ENCODE measurements at places on chromosomes 12 and 14. TPM values are rescaled to one million over a fixed set of nuclear protein-coding genes. Genes with fewer than 3 reads are reported as not detected.

DNA sequence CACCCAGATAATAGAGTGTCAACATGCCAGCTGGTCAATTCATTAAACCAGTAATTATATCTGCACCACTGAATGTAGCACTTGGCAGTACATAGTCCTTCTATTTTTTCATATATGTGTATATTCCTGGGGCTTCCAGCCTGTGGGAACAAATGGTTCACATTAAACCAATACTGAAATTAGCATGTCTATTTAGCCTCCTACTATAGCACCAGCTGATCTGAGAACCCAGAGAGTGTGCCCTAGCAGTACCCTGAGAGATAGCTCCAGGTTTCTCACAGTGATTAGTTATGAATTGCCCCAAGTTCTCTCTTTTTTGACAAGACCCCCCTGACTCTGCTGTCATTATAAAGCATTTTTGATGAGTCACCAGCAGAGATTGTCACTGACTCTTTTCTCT is 1097.3 kb upstream of the FLRT2 start:
- no peak for DNase-seq

YAF2 gene
- total RNA-seq: 33.6 TPM

DNA sequence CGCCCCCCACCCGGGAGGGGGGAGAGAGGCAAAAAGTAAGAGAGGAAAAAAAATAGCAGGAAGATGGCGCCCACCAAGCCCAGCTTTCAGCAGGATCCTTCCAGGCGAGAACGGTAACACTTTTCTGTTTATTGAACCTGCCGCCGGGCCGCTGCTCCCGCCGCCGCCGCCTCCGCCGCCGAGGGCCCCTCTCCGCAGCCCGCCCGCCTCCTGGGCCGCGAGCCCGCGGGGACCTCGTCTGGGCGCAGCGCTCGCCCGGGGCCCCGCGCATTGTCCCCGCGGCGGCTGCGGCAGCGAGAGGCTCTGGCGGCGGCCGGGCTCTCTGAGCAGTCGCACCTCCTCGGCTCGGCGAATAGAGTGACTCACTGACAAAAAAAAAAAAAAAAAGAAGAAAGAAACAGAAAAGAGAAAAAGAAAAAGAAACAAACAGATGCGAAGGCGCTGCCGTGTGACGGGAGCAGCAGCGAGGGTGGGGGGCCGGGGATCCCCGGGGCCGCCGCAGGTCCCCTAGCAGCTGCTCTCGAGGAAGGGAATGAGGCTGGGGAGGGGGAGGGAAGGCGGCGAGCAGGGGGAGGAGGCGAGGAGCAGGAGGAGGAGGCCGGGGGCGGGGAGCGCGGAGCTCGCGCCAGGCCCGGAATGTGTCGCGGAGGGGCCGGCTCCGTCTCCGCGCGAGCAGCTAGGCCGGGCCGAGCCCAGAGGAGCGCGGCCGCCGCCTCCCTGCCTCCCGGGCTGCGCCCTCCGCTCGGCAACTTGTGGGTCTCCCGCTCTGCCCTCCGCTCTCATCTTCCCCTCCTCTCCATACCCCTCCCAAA is 781 bp downstream of the NPAS3 start:
- DNase-seq: peak; percentile 67

PRKD1 gene
- total RNA-seq: 12.4 TPM

BLTP3B gene
- total RNA-seq: 19.0 TPM

DNA sequence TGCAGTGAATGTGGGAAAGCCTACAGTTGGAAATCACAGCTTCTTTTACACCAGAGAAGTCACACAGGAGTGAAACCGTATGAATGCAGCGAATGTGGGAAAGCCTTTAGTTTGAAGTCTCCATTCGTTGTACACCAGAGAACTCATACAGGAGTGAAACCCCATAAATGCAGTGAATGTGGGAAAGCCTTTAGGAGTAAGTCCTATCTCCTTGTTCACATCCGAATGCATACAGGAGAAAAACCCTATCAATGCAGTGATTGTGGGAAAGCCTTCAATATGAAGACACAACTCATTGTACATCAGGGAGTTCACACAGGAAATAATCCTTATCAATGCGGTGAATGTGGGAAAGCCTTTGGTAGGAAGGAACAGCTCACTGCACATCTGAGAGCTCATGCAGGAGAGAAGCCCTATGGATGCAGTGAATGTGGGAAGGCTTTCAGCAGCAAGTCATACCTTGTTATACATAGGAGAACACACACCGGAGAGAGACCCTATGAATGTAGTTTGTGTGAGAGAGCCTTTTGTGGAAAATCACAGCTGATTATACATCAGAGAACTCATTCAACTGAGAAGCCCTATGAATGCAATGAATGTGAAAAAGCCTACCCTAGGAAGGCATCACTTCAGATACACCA is 24.6 kb downstream of the ZNF26 start:
- DNase-seq: no peak

OR6C2 gene
- not detected for total RNA-seq

Measured in neural crest cell (in vitro differentiated cells).